ENCODE measurements at places on chromosomes 6 and 20.

- peak; percentile 21 for DNase-seq
Observed at GRCh38 chr20:59567585-59568508, 36.5 kb upstream of the PHACTR3 start.

DNA sequence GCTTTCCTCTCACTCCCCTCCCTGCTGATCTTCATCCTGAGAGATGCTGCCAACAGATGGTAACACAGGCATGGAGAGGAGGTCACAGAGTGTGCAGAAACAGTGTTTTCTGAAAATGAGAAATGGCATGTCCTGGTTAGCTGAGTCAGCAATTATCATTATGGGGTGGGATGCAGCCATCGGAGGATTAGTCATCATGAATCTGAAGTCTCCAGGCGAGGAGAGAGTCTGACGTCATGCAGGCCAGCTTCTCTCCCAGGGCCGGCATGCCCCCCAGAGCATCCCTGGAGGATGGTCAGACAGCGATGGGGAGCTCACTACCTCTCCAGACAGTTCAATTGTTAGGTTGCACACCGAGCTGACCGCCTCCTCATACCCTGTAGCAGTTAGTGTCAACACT lies 4.7 kb upstream of the GTSF1L start:
- no peak for DNase-seq

DNA sequence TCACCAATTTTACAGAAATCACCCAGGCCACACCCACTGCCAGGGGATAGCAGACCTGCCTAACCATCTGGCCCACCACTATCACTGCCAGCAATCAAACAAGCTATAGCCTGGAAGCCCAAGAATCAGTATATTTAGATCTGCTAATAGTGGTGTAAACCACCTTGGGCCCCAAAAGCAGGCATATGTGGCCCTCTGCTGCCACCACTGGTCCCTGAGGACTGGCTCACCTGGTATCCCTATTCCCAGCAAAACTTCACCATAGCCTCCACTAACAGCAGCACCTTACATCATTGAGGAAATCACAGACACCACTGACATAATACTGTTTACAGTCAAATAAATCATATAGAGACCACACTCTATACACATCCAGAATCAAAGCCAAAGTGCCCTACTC lies 880.4 kb upstream of the MAN1A1 start:
- no peak for DNase-seq

DNA sequence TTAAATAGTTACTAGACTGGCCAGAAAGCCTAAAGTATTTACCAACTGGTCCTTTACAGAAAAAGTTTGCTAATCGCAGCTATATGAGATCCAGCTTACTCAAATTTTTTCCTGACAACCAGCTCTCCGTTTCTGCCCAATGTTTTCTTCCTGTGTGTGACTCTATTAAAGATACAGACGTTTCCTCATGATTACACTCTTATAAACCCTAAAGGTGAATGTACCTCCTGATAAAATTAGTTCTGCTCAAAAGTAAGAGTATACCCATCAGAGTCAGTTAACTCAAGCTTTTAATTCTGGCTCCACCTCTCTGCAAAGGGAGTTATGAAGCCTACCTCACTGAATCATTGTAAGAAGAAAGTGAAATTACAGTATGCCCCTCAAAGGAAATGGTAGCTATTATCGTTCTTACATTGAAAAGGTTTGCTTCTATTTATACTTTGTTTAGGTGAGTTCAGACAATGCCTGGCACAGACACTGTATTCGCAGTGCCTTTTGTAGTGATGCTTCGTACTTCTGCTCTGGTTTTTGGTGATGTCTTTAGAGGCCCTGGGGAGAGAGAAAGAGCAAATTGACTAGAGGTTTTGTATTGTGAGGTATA lies 10.2 kb upstream of the MROH8 start:
- no peak for DNase-seq

GRCh38 chr6:51398064-51398705 lies 579.5 kb downstream of the TFAP2B start:
- DNase-seq: no peak

DNA sequence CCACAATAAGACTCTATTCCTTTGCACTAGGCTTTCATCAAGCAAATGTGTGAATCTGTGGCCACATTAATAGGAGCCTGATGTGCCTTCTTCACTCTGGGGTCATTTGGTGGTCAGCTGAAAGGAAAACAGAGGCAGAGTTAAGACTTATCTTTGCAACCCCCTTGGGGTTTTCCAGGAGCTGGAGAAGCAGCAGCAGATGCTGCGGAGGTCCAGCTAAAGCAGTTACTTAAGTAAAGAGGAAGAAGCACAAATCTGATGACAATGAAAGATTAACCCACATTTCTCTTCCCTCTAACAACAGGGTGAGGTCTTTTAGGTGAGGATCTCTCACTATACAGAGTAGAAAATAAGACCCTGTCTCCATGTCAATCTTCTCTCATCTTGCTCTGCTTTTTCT lies 45.4 kb upstream of the QKI start:
- DNase-seq: no peak

GRCh38 chr6:43014434-43014909 lies 423 bp downstream of the KLHDC3 start:
- no peak for DNase-seq

- DNase-seq: no peak
Observed at GRCh38 chr20:37356387-37356786, 10.4 kb downstream of the SRC start.

DNA sequence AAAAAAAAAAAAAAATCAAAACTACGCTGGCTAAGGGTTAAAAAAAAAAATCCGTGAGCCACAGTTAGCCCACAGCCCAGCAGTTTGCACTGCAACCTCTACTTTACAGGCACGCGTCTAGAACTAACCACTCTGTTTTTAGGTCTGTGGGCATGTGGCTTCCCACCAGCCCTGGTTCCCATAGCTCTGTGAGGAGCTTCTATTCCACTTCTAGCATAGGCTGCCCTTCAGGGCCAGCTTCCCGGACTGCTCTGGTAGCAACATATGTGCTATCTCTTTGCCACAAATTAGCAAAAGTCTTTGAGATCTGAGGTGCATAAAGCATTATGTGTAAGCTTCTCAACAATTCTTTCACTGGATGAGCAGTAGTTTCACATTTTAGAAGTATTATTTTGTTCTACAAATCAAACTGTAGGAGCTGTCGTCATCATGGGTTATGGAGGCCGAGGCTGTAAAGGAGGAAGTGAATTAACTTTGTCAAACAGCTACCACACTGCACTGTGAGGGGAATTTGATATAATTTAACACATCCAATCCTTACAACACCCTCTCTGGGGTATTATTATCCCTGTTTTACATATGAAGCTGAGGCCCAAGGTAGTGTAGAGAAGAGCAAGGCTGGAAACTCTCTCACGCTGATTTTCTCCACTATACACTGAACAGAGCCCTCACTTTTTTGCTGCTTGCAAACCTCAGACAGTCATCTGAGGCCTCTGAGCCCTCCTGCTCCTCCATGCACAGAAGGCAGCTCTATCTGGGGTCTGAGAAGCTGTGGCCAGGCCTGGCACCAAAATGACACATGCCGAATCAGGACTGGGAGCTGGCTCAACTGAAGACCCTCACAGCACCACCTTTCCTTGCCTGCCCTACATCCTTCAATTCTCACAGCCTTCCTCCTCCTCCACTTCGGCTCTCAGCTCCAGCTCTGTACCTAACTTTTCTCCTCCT lies 35.4 kb downstream of the MAN1A1 start:
- no peak for DNase-seq

- no peak for DNase-seq
Observed at GRCh38 chr6:148779142-148779562, 32.3 kb downstream of the UST start.

- DNase-seq: no peak
Observed at GRCh38 chr20:23568320-23568970, at the start of gene CST9L. Gene CST9L (minus strand): TSS chr20:23568484. CDS start chr20:23568450, 34 bp downstream.

DNA sequence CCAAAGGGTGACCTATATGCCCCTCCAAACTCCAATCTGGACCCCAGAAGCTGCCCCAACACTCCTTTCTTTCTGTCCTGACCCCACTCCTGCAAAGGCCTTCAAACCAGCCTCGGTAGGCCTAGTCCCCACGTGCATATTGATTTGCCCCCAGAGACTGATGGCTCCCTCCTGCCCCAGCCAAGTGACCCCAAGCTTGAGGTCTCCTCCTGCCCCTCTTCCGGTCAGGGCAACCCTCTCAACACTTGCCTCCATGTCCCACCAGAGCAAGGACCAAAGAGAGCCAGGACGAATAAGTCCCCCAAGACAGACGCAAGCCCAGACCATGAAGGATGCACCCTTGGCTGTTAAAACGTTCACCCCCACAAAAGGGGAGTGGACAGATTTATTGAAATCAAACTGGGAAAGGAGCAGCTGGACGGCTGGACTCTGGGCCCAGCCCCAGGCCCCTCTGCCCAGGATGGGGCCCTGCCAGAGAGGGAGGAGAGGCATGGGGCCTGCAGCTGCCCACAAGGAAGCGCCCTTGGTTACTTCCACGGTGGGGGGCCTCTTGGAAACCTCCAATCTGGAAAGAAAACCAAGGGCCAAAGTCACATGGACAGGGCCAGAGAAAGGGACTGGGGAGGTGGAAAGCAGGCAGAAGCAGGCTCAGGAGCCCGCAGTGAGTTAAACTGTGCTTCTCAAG lies 2.4 kb upstream of the SPEF1 start:
- no peak for DNase-seq

Measured in PC-9 (cell line).